ENCODE measurements at places on chromosomes 13 and 19.

DNA sequence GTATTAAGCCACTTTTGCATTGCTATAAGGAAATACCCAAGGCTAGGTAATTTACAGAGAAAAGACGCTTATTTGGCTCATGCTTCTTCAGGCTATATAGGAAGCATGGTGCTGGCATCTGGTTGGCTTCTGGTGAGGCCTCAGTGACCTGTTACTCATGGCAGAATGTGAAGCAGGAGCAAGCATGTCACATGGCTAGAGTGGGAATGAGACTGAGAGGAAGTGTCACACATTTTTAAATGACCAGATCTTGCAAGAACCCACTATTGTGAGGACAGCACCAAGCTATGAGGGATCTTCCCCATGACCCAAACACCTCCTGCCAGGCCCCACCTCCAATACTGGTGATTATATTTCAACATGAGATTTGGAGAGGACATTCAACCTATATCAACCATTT lies 25.7 kb upstream of the IGFL4 start:
- no peak for DNase-seq

GRCh38 chr13:27654059-27654458 lies 32.4 kb downstream of the POLR1D start:
- DNase-seq = no peak

DNA sequence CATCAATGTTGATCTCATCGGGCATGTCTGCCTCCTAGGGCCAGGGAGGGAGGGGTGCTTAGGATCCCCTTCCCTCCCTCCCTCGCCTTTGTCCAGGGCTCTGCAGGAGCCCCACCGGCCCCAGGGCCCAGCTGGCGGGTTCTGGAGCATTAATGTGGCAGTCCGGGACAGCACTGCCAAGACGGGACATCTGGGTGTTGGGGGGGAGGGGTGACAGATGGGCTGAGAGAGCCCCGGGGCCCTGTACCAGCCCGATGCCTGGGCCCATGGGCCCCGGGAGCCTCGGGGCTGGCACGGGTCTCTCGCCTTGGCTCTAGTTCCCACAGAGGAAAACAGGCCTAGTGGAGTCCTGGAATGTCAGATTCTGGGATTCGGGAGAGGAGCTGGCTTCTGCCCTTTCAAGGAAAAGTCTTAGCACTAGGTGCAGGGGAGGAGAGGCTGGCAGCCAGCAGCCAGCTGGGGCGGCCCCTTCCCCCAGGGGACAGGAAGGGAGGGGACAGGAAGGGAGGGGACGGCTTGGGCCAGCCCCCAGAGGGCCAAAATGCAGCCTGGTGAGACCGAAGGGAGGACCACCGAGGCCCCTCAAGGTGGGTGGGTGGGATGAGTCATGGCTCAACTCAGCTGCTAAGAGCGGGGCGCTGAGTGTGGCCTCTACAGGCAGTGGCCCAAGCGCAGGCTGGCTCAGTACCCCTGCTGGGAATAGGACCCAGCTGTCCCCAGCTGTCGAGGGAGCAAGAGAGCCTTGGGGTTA lies 3.1 kb downstream of the PPP1R14A start:
- no peak for DNase-seq

GRCh38 chr13:92657565-92657964 lies 569.0 kb upstream of the GPC6 start:
- no peak for DNase-seq

DNA sequence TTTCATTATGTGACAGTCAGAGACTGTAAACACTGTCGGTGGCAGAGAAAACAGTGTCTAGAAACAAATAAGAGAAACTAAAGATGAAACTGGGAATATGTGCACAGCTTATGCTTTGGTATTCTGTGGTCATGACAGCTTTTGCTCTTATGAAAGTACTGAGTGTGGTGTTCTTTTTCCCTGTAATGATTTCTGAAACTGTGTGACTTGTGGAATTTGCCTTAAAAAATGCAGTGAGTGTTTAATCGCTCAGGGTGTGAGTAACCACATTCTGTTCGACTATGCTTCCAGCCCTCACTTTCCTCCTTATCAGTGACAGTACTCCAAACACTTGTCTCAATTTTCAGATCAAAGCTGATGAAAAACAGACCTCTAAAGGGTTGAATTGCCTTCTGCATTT lies 66.9 kb upstream of the DIAPH3 start:
- DNase-seq = no peak

DNA sequence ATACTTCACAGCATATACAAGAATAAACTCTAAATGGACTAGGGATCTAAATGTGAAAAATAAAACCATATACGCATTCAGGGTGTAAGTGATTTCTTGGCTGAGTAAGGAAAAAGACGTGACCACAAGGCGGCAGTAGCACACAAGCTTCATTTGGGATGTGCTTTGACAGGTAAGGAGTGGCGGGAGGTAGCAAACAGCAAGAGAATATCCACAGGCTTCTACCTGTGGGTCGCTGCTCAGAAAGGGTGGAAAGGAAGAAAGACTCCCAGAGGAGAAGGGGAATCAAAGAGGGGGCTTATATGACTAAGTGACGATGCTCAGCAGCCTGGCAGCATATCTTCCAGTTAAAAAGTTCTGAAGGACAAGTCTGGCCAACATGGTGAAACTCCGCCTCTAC lies 2.5 kb upstream of the ZNF121 start:
- peak; percentile 57 for DNase-seq

GRCh38 chr13:97113231-97114001 lies 108.7 kb upstream of the MBNL2 start:
- DNase-seq = peak; percentile 91

DNA sequence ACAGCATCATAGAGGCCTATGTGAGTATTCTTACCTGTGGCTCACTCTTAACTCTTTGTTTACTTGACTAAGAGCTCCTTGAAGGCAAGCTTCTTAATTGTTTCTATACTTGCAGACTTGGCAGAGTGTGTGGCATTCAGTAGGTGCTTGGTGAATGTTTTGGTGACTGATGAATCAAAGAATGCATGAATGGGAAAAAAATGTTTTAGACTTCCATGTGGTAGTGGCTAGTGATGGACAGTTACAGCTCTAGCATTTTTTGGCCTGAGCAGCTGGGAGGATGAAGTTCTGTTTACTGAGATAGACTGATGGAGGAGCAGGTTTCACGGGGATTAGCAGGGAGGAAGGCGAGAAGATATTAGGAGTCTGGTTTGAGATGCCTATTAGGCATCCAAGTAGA lies 13.6 kb downstream of the HAS1 start:
- DNase-seq = no peak

DNA sequence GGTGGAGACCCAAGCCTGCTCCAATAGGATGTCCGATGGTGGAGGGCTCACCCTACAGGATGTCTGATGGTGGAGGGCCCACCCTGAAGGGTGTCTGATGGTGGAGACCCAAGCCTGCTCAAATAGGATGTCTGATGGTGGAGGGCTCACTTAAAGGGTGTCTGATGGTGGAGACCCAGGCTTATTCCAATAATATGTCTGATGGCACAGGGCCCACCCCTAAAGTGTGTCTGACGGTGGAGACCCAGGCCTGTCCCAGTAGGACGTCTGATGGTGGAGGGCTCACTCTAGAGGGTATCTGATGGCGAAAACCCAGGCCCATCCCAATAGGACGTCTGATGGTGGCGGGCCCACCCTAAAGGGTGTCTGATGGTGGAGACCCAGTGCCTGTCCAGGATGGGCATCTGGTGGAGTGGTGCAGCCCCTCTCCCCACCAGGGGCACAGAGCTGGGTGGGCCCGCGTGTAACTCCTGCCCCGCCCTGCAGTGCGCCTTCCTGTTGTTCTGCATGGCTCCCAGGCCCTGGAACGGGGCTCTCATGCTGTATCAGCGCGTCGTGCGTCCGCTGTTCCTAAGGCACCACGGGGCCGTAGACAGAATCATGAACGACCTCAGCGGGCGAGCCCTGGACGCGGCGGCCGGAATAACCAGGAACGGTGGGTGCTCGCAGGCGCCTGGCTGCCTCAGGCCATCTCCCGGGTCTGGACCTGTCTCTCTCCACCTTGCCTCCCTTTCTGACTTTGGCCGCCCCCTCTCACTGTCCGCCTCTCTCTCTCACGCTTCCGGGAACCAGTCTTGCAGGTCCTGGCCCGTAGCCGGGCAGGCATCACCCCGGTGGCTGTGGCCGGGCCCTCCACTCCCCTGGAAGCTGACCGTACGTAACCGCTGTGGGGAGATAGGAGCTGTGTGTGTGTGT lies 5.1 kb downstream of the REEP6 start:
- no peak for DNase-seq

GRCh38 chr19:47891622-47891922 lies 5.5 kb upstream of the SULT2A1 start:
- DNase-seq = no peak

- no peak for DNase-seq
These were observed 67.3 kb downstream of the FOXO1 start for GRCh38 chr13:40599124-40599523.

- DNase-seq = no peak
These were observed 1551.8 kb downstream of the SLITRK1 start for GRCh38 chr13:82330499-82330898.

DNA sequence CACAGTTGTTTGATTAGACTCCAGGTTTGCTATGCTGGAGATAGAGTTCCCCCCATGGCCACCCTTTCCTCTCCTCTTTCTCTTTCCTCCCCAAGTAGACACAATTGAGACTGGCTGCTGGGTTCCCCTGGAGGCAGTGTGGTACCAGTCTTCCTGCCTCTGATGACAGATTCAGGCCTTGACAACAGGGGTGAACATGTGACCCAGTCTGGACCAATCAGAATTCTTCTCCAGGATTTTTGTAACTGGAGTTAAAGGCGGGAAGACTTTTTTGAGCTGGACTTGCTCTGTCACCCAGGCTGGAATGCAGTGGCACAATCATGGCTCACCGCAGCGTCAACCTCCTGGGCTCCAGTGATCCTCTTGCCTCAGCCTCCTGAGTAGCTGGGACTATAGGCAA lies 48.7 kb downstream of the CCNE1 start:
- no peak for DNase-seq

DNA sequence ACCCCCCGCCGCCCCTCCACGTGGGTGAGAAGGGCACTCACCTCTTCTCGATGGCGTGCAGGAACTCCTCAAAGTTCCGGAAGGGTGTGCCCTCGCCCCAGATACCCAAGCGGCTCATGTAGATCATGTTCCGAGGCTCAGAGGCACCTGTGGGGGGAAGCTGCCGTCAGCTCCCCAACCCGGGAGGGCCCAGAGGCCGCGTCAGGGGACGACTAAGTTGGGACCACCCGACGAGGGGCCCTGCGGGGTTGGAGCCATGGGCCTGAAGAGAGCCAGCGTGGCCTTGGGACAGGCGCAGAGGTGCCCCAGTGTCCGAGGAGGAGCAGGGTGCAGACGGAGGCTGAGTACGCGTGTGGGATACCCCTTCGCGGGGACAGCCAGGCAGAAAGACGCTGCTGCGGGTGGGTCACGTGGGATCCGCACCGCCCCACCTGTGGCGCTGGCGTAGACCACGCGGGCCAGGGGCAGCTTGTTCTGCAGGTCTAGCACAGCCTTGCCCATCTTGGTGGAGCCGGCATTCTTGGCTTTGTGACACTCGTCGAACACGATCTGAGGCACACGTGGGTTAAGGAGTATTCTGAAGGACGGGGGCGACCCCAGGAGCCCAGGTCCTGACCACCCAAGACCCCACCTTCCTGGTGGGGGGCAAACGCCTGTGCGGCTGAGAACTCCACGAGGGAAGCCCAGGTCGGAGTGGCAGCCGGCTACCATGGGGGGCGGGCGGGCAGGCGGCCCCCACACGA lies 15.9 kb downstream of the GPX4 start:
- DNase-seq = no peak

DNA sequence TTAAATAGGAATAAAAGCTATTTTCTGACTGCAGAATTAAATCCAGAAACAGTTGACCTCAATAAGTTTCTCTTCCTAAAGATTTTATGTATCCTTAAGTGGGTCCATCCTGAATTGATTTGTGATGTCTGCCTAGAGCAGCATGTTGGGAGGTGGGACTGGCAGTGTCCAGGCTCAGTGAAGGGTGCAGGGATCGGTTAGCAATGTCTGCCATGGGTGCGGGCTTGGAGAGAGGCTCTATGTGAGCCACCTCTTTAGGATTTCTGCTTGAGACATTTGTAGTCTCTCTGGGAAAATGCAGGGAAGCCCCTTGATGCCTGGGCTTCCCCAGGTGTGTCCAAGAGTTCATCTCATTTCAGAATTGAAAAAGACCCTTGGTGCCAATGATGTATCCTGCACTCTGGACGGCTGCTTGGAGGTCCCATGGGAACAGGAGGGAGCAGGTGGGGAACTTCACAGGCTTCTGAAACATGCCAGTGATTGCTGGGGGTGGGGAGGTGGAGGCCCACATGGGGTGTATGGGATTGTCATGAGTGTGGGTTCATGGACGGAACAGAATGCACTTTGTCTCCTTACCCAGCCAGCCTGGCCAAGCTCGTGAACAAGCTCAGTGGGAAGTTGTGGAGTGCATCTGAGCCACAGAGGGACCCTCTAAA lies 6.2 kb upstream of the COLGALT1 start:
- DNase-seq = no peak

DNA sequence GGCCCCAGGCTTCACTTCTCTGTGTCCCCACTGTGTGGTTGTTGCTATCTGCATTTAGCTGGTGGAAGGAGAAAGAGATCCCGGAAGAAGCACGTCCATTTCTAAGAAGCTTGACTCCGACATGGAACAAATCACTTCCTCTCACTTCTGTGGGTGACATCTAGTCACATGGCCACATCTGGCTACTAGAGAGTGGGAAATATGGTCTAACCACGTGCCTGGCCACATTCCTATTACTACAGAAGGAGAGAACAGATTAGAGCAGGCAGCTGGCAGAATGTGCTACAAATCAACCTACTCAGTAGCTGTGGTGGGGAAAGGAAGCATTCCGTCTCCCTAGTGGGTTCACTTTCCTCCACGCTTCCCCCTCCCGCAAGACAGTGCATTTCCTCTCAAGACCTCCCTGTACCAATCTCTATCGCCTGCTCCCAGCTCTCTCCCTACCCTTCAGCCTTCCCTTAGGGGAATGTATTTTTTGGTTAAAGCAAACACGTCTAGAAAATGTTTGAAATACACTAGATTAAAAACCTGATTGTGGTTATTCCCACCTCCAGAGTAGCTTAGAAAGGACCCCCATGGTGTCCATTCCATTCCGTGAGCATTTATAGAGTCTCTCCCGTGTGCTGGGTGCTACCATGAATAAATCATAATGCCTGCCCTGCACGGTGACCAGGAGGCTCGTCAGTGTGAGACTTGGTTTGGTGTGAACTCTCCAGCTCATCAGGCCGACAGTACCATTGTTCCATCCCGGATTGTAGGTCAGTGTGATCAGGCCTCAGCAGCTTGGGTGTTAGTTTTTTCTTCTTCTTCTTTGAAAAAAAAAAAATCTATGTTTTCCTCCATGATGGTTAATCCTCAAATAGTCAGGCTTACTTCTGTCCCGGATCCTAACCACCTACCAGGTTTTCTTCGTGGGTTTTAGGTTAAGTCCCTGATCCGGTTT lies 8.0 kb upstream of the AMER2 start:
- DNase-seq = no peak

GRCh38 chr13:44786756-44787155 lies 202.5 kb downstream of the NUFIP1 start:
- DNase-seq = no peak

GRCh38 chr13:40082639-40083038 lies 427.2 kb downstream of the COG6 start:
- DNase-seq = no peak

GRCh38 chr13:30421093-30422053 lies 920 bp upstream of the UBE2L5 start:
- DNase-seq = no peak

- DNase-seq = no peak
These were observed 344.4 kb upstream of the PCDH9 start for GRCh38 chr13:67574320-67575233.
